Activated CD8-positive, alpha-beta memory T cell treated with anti-CD3 and anti-CD28 coated beads, Interleukin-2, amount 50 U/mL, for 4 hours (primary cell): ENCODE measurements at places on chromosomes 11 and 22.

DNA sequence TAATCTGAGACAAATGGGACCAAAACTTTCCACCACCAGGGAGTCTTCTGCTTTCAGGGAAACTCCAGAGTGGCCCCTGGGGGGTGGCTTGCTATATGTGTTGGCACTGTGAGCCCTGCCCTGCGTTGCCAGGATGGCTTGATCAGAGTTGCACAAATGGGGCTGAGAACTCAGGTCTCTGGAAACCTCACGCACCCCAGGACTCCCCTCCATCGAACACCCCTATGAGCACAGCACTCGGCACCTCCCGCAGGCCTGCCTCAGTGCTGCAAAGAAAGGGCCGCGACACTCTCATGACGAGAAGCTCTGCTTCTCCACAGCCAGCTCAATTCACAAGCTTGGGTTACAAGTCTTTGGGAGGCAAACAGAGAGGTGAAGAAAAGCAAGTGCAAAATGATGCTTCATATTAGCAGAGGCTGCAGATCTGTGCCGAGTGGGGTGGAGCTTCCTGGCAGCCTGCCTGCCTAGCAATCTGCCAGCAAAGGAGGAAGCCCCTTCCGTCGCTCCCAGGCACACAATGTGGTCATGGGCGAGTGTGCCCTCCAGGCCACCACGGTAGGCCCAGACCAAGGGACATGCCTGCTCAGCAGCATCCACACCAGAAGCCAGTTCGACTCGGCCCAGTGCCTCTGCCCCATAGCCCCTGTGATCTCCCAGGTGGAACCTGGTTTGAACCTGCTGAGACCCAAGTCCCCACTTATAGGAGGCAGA is 55.7 kb downstream of the MYH9 start:
- DNase-seq: peak; percentile 46

GRCh38 chr11:444396-445144 is 2.8 kb upstream of the ANO9 start:
- DNase-seq: no peak

DNA sequence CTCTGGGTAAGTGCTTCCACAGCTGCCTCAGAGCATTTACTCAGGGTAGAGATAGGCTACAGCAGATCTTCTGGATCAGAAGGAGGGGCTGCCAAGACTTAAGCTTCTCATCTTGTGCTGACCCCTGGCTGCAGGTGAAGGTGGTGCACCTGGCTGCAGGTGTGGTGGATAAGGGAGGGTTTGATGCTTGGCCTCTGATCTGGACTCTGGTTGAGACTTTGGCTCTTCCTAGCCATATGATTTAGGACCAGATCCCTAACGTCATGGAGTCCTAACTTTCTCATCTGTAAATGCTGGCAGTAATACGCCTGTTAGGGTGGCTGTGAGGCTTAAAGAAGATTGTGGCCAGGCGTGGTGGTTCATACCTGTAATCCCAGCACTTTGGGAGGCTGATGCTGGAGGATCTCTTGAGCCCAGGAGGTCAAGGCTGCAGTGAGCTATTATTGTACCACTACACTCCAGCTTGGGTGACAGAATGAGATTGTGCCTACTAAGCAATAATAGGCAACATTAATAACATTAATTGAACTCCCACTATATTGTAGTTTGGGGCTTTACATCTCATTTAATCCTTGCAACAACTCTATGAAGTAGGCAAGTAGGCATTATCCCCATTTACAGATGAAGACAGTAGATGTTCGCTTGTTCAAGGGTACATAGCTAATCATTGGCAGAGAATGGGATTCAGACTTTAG is 10.7 kb downstream of the DTX4 start:
- DNase-seq: peak; percentile 27

GRCh38 chr11:65663639-65664200 is 1.0 kb upstream of the RELA start:
- DNase-seq: peak; percentile 50

DNA sequence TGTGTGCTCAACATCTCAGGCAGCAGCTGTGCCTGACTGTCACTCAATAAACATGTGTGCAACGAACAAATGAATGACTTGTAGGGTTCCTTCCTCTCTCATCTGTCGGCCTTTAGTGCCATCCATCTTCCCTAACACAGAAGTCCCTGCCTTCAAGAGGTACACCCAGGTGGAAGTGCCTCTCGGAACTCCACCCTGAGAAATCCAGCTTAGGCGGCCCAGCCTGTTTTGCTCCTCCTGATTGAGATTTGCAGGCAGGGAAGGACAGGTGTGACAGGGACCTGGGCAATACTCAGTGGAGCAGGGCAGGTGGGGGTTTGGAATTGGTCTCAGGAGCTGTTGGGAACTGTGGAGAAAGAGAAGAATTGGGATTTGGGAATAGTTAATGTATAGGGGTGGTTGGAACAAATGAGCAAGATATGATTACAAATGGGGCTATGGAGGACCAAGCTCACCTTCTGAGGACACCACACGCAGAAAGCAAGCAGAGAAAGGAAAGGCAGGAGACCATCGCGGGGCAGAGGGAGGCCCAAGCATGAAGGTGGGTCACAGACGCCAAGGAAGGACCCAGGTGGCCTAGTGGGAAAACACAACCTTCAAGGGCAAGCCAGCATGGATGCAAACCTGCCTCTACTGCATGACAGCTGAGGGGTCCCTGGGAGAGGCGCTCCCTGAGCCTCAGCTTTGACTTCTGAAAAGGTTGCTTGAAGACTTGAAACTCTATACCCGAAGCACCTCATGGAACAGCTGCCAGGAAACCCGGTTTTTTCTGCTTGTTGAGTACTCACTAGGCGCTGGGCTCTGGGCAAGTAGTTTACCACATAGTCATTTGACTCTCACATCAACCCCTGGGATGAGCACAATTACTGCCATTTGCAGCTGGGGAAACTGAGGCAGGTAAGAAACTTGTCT is 40.9 kb upstream of the ANO1 start:
- DNase-seq: no peak

DNA sequence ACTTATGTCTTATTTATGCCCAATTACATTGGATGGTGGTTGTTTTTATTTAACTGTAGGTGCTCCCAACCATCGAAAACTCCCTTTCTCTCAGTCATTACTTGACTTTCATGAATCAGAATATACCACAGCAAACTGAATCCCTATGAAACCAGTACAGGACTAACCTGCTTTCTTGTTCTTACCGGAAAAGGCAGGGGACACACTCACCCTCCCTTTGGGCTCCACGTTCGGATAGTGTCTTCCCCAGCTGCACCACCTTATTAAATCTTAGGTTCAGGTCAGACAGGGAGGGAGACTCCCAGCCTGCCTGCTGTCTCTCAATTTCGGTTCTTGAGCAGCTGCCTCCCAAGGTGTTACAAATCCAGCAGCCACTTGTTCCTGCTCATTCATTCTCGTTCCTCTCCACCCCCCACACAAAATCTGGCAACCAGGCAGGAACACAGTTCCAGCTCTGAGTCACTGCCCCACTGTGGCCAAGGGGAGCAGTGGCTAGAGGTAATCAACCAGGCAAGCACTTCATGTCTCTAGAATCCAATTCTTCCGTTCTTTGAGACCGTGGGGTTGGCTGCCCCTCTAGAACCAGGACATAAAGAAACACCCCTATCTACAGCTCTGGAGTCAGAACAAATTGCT is 133.0 kb downstream of the PLEKHA7 start:
- no peak for DNase-seq

- no peak for DNase-seq
These were observed 374.3 kb upstream of the MPPED2 start for GRCh38 chr11:30960387-30960992.

DNA sequence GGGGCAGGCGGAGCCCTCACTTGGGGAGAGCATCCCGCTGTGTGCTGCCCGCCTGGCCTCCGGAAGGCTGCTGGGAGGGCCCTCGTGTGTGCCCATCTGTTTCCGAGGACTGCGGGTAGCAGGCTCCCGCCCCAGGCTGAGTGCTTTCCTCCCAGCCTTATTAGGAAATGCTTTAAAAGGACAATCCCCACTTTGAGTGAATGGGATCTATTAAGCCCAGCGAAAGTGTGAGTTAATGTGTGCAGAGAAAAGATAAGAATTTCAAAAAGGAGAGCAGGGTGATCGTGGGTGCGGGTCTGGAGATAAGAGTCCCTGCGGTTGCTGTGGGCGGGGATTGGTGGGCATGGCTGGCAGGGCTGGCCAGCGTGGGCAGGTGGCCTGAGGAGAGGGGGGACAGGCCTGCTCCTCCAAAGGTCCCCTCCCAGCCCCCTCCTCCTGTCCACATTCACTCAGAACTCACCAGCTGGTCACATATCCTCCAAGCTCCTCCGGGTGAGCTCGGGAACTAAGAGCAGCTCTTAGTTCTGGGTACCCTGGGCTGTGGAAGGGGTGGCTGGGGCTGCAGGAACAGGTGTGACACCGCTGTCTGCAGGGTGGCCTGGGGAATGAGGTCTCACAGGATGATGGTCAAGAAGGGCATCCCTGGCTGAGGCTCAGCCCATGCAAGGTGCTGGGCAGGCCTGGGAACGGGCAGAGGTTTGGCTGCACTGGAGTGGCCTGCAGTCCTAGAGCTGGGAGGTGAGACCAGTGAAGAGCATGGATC is 1260.3 kb downstream of the BRD1 start:
- no peak for DNase-seq

DNA sequence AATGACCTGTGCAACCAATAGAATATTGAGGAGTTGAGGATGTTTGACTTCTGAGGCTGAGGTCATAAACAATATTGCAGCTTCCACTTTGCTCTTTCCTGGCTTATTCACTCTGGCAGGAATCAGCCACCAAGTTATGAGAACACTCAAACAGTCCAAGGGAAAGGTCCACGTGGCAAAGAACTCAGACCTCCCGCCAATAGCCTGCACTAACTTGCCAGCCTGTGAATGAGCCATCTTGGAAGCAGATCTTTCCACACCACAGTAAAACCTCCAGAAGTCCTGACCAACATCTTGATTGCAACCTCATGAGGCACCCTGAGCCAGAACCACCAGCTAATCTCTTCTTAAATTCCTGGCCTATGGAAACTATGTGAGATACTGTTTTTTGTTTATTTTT is 22.7 kb upstream of the PICALM start:
- no peak for DNase-seq

- no peak for DNase-seq
These were observed 48.2 kb upstream of the SMCO4 start for GRCh38 chr11:93591247-93591898.

- peak; percentile 35 for DNase-seq
These were observed 73.2 kb upstream of the CLDN5 start for GRCh38 chr22:19597399-19597735.

- DNase-seq: no peak
These were observed 4.9 kb downstream of the LMO1 start for GRCh38 chr11:8258784-8259183.

DNA sequence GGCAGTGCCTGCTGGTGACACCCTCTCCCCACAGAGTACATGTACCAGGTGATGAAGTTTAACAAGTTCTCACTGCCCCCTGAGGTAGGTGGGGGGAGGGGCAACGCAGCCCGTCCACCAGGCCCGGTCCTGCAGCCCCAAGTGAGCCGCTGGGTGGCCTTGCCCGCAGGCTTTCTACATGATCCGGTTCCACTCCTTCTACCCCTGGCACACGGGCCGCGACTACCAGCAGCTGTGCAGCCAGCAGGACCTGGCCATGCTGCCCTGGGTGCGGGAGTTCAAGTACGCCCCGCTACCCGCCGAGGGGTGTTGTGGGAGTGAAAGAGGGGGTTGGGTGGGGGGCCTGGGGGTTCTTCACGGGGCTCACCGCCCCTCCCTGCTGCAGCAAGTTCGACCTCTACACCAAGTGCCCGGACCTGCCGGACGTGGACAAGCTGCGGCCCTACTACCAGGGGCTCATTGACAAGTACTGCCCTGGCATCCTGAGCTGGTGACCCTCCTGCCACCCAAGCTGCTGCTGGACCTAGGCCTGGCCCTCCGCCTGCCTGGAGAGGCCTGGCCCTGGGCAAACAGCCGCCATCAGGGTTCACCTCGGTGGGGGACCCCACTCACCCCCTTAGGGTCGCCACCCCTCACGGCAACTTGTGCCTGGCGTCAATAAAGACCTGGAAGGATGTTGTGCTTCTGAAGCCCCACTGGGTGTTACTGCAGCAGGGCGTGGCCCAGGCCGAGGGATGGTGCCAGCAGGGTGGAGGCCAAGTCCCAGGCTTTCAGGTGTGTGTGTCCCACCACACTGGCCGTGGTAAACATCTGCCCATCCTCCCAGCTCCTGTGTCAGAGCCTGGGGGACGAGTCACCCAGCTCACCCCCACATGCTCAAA is 2.9 kb downstream of the MIOX start:
- no peak for DNase-seq

DNA sequence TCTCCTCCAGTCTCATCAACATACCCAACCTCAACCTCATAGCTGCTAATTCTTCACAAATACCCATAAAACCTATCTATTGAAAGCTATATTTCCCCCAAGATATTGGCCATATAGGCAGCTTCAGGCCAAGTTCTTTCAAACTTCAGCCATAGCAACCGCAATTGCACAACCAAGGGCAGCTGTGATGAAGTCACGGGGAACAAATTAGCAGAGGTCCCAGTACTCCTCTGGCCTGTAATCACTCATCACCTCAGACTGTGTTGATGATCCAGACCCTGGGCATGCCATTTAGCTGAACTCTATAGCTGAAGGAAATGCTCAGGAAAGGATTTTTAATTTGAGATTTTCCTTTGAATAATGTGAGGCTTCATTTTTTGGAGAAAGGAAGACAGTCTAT is 84.1 kb downstream of the SLC1A2 start:
- DNase-seq: no peak

GRCh38 chr11:92253945-92254344 is 29.3 kb downstream of the FAT3 start:
- no peak for DNase-seq

GRCh38 chr11:1300121-1300520 is 9.3 kb downstream of the TOLLIP start:
- DNase-seq: no peak

GRCh38 chr22:37126882-37127281 is 17.4 kb upstream of the TMPRSS6 start:
- peak; percentile 42 for DNase-seq
